ENCODE measurements at places on chromosomes 2 and 18. TPM values are rescaled to one million over a fixed set of nuclear protein-coding genes. Genes with fewer than 3 reads are reported as not detected.

The DLGAP1 gene
- not detected for total RNA-seq

The HOXD12 gene
- total RNA-seq, result not detected

The TFPI gene
- 51.8 TPM for total RNA-seq

The KIAA2012 gene
- total RNA-seq, result not detected

The HAUS1 gene
- total RNA-seq, result 34.8 TPM

The BOK gene
- total RNA-seq, result 33.3 TPM

The CABLES1 gene
- 19.1 TPM for total RNA-seq

The COL5A2 gene
- 41.6 TPM for total RNA-seq

The ACOXL gene
- not detected for total RNA-seq
